ENCODE measurements at places on chromosomes 2 and 18.

- DNase-seq = no peak
Observed at GRCh38 chr2:239589833-239590232, 189.0 kb upstream of the HDAC4 start.

DNA sequence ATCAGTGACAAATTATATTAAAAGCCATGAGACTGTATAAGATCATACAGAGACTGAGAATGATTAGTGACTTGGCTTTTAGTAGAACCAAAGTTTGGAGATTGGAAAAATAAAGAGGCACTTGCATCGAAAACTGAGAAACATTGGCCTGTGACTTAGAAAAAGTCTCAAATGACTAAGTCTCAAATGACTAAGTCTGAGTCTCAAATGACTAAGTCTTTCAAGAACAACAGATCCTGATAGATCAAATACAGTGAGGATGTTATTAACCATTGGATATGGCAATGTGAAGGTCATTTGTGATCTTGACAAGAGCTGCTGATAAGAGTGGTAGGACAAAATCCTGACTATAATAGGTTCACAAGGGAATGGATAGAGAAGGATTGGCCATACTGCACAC lies 135.5 kb upstream of the FANCL start:
- no peak for DNase-seq

- DNase-seq = no peak
Observed at GRCh38 chr2:82657106-82657505, 1802.0 kb downstream of the SUCLG1 start.

- no peak for DNase-seq
Observed at GRCh38 chr2:157830696-157831570, 45.2 kb downstream of the ACVR1 start.

GRCh38 chr18:59022167-59022945 lies 117.3 kb upstream of the SEC11C start:
- no peak for DNase-seq

DNA sequence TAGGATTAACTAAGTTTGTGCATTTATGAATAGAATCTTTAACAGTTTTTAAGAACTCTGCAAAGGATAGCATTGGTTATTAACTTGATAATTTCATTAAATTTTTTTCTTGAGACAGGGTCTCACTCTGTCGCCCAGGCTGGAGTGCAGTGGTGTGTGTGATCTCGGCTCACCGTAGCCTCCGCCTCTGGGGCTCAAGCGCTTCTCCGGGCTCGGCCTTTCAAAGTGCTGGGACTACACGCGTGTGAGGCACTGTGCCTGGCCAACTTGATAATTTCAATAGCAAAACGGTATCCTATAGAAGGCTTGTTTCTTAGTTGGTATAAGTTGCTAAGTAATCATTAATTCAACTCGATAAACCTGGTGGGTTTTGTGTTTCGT lies 38.0 kb downstream of the ADNP2 start:
- no peak for DNase-seq

- DNase-seq = no peak
Observed at GRCh38 chr2:847669-848068, 103.0 kb upstream of the SNTG2 start.

GRCh38 chr2:241489088-241489487 lies 19.3 kb downstream of the STK25 start:
- DNase-seq = no peak

DNA sequence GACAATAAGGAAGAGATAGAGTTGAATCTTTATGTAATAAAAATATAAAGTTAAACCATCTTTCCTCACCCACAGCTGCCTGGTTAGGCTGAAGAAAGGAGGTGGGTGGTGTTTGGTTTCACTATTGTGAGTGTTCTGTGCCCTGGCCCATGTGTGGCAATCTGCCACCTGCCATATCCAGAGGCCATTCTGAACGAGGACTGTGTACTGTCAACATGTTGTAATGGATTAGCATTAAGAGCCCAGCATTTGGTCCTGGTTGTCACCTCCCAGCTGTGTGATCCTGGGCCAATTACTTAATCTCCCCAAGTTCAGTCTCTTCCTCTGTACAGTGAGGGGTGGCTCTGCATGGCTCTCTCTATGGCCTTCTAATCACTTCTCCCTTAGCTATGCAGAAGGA lies 118.2 kb upstream of the SEC11C start:
- DNase-seq = no peak

DNA sequence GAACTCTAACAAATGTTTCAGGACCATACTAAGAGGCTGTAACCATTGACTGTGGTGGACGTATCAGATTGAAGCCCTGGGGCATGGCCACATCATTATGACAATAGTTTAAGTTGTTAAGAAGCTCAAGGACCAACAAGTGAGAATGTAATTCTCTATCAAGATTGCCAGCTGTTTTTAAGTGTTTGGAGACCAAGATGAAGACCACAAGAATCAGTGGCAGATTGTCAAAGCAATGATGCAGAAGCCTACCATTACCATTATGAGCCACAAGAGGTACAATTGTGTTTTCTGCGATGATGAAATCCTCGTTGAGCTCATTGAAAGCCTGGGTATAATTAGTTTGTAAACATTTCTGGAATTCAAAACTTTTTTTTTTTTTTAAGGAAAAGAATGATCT lies 261.1 kb upstream of the ZEB2 start:
- DNase-seq = no peak

- DNase-seq = no peak
Observed at GRCh38 chr2:239444626-239445577, 44.1 kb upstream of the HDAC4 start.

- DNase-seq = no peak
Observed at GRCh38 chr2:168457190-168457895, 1.3 kb downstream of the CERS6 start.

DNA sequence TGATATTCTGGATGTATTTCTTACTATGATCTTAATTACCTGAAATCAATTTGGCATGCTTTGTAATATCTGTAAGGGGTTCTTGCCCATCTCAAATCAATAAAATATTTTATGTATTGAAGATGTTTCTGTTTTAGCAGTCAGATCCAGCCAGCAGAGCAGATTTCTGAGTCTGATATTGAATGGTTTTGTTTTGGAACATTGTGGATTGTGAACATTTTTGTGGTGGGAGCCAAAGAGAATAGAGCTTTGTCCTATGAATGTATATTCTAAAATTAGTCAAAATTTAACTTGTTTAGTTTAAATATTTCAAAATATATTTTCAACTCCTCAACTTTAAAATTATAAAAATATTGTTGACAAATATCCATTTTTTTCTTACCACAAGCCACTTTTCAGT lies 197.0 kb downstream of the UBE2E3 start:
- no peak for DNase-seq

DNA sequence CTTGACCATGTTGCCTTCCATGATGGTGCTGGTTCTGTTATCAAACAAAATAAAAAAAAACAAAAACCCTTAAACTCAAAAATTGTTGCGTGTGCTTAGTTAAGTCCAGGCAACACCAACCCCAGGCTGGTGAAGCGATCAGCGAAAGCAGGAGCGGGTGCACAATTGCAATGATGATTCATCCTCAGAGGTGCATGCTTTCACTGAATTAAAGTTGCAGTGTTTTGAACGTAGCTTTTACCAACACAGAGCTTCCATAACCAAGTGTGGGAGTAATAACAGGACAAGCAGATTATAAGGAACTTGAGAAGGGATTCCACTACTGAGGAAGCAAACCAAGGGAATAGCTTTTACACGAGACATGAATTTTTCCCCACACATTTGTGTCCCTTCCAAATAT lies 39.7 kb upstream of the RAPH1 start:
- DNase-seq = no peak

GRCh38 chr18:46915800-46916550 lies 1.3 kb downstream of the PIAS2 start:
- no peak for DNase-seq

- no peak for DNase-seq
Observed at GRCh38 chr2:84882775-84883550, 2.1 kb upstream of the TRABD2A start.

GRCh38 chr18:74116633-74117554 lies 30.7 kb downstream of the FBXO15 start:
- DNase-seq = no peak

- DNase-seq = no peak
Observed at GRCh38 chr18:7000484-7001096, 117.0 kb downstream of the LAMA1 start.

DNA sequence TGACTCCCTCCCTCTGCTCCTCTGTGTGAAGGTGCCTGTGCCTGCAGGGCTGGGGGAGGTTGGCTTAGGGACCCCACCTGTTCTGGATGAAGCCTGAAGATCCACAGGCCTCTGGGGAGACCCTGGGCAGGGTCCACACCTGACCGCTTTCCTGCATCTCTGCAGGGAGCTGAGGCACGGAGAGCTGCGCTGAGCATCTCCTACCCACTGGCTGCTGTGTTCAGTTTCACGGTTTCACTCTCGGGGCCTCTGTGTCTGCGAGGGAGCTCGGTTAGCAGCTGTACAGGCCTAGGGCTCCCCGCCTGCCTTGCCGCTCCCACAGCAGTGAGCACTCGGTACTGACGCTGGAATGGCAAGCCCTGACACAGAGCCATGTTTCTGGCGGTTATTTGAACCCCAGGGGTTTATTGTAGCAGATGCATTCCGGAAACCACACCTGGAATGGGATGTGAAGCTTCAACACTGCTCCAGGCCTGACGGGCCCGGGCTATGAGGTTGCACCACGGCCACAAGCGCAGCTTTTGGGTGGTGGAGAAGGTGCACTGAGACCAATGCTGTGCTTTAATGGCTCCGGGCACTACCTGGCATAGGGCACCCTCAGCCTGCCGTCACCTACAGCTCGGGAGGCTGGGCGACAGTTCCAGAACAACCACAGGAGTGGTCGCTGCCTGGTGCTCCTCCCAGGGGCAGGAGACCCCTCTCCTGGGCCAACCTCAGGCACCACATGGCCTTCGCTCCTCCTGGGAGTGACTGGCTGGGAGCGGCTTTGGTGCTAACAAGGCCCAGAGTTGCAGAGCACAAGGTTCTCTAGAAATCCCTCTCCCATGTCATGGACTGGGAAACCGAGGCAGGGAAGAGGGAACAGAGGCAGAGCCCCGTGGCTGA lies 257.9 kb downstream of the NDUFA10 start:
- DNase-seq = no peak

- no peak for DNase-seq
Observed at GRCh38 chr2:229314117-229314516, 43.0 kb upstream of the PID1 start.

- no peak for DNase-seq
Observed at GRCh38 chr18:13548966-13549879, 177.1 kb downstream of the FAM210A start.

GRCh38 chr2:96869281-96869821 lies 529 bp downstream of the SEMA4C start:
- DNase-seq = no peak

DNA sequence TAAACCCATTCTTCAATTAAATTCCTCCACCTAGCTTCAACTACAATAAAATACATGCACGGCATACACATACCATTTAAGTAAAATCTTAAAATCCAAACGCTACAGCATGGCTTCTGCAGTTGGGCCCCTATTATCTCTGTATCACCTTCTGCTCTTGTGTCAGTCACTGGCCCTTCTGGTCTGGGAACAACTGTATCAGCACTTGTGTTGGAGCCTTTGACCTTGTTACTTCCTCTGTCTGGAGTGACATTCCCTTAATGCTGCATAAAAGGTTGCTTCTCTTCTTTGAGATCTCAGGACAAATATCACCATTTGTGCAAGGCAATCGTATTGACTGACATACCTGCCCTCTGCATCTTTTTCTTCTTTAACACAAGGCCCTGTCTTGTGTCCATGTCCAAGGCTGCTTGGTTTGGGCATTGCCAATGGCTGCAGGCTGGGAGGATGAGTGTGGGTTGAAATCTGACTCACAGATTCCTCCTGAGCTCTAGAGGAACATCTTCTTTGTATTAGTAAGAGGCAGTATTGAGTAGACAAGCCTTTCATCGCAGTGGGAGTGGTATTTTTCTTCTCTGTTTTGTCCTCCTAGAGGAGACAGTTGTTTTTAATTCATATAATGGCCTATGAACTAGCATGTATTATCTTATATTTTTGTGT lies 267.8 kb upstream of the TRIB2 start:
- no peak for DNase-seq
